ENCODE measurements at places on chromosomes 5 and 9.

- DNase-seq = no peak
These were observed 320.2 kb downstream of the NFIB start for GRCh38 chr9:13993632-13994185.

- DNase-seq = no peak
These were observed 10.7 kb upstream of the SPARC start for GRCh38 chr5:151697452-151697851.

DNA sequence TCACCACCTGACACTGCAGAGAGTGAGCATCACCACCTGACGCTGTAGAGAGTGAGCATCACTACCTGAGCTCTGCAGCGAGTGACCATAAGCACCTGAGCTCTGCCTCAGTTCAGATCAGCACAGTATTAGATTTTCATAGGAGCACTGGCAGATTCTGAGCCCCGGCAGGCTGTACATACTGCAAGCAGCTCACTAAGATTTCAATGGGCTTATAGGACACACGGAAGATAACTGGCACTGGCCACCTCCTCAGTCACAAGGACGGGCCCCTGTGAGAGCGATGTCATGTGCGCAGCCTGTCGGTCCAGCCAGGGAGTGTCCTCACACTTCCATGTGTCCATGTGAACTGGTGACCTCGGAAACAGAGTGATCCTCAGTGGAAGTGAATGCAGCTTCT is 153.5 kb upstream of the IRX2 start:
- DNase-seq = no peak

GRCh38 chr9:3337515-3338225 is 188.1 kb downstream of the RFX3 start:
- no peak for DNase-seq

All from right kidney (tissue), 9 donors.